ENCODE measurements at places on chromosomes 6 and 20. TPM values are rescaled to one million over a fixed set of nuclear protein-coding genes. Genes with fewer than 3 reads are reported as not detected.

The SLPI gene
- total RNA-seq = 113 TPM

- DNase-seq = no peak
Measured at GRCh38 chr6:71446470-71446869, 157.9 kb downstream of the OGFRL1 start.

- DNase-seq = no peak
Measured at GRCh38 chr6:2970034-2970685, 1.2 kb downstream of the SERPINB6 start.

The IMPG1 gene
- total RNA-seq = not detected

DNA sequence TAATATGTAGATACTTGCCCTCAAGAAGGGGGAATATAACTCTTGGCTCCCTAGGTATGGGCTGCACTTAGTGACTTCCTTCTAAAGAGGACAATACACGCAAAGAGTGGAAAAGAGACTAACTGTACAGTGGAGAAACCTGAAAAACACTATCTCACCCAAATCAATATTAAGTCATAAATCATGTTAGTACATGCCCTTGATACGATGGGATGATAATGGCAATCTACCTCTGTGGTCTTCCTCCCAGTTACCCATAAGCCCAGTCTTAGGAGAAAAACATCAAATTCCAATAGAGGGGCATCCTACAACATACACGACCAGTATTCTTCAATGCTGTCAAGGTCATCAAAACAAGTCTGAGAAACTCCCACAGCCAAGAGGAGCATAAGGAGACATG is 1.3 kb downstream of the TRIM26 start:
- no peak for DNase-seq
